MV-4-11 (cell line): ENCODE measurements at places on chromosomes 12 and 14.

GRCh38 chr14:93643676-93644075 is 144.6 kb downstream of the PRIMA1 start:
- no peak for DNase-seq

DNA sequence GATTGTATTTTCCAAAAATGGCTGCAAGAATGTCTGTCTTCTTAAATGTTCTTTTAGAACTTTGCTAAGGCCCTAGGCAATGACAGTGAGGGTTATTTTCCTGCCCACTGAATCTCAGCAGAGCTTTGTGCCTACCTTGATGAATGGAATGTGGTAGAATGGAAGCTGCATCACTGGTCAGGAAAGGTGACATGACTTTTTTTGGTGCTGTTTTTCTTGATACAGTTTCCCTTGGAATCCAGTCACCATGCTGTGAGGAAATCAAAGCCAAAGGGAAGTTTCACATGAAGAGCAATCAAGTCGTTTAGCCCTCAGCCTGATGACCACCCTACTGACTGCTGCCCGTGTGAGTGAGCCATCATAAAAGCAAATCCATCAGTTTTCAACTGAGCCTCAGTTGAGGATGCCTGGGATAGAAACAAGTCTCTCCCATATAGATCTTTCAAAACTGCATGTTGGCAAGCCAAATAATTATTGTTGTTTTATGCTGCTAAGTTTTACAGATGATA is 886.0 kb upstream of the FBXO33 start:
- DNase-seq = no peak

DNA sequence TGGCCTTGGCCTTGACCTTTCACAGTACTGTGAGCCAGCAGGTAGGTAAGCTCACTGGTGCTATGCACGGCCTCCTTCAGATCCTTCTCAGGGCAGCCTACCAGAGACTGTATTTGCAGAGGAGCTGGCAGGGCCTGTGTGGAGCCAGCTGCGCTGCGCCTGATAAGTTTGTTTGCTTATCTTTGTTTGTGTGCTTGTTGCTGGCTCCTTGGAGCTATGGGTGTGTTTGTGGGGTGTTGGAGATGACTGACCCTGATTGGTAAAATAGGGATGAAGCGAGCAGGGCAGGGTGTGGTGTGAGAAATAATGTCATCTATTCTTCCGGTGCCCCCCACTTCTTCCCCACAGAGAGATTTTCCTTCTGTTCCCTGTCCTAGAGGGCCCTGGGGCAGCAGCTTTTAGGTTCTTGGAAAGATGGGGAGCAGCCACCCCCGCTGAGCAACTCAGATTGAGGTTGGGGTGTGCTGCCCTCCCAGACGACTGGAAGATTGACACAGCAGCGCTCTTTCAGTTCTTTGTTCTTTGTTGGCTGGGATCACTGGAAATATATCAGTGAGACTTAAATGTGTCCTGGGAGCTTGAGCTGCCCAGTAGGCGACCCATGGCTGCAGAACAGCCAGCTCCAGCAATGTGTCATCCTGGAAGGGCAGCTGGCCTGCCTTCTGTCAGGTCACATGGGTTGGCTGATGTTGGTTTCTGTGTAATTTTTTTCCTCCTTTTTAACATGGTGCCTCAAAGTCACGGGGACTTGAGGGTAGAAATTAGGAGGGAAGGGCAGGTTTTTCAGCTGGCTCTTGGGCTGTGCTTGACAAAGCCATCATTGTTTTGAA is 19.6 kb downstream of the MLXIP start:
- peak; percentile 49 for DNase-seq

GRCh38 chr12:121441555-121441954 is 41.6 kb downstream of the RNF34 start:
- DNase-seq = no peak

DNA sequence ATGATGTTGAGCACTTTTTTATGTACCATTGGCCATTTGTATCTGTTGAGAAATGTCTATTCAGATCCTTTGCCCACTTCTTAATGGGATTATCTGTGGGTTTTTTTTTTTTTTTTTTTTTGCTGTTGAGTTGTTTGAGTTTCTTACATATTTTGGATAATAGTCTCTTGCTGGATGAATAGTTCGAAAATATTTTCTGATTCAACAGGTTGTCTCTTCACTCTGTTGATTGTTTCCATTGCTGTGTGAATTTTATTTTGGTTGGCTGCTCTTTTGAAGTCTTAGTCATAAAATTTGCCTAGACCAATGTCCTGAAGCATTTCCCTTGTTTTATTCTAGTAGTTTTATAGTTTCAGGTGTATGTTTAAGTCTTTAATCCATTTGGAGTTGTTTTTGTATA is 64.5 kb downstream of the CAND1 start:
- no peak for DNase-seq

GRCh38 chr12:56315249-56315621 is 553 bp downstream of the CNPY2 start:
- no peak for DNase-seq

DNA sequence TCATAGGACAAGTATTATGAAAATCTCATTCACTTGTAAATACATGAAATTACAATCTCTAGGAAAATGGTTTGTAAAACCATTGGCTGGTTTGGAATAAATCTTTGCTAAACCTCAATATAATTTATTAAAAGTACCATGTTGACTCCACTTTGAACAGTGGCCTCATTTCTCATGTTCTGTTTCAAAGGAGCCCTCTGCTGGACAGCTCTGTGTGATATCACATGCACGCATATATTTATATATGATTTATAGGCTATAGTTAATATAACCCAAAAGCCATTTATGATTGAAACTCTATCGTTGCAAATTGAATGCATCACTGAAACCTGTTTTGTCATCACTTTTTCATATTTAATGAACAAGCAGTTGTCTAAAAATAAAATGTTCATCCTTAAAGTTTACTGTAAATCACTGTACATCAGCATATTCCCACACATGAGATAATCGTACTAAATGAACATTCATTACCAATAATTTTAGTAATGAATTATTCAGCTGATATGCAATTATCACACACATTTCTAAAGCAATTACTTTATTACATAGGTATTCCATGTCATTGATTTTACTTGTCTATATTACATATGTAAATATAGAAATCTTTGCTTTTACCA is 493.8 kb downstream of the NPAS3 start:
- peak; percentile 0 for DNase-seq

- peak; percentile 36 for DNase-seq
Observed at GRCh38 chr14:93984987-93985410, 8.6 kb upstream of the ASB2 start.

GRCh38 chr14:100359881-100360280 is 36.7 kb downstream of the SLC25A47 start:
- no peak for DNase-seq

DNA sequence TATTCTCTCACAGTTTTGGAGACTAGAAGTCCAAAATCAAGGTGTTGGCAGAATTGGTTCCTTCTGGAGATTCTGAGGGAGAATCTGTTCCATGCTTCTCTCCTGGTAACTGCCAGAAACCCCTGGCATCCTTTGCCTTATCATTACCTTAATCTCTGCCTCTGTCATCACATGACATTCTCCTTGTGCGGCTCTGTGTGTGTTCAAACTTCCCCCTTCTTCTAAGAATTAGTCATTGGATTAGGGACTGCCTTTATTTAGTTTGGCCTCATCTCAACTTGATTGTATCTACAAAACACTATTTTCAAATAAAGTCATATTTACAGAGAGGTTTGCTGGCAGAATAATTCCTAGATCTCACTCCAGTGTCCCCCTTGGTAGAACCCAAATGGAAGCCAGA is 68.9 kb downstream of the ZNF641 start:
- DNase-seq = no peak

- DNase-seq = no peak
Observed at GRCh38 chr12:30517320-30517719, 178.3 kb downstream of the IPO8 start.

DNA sequence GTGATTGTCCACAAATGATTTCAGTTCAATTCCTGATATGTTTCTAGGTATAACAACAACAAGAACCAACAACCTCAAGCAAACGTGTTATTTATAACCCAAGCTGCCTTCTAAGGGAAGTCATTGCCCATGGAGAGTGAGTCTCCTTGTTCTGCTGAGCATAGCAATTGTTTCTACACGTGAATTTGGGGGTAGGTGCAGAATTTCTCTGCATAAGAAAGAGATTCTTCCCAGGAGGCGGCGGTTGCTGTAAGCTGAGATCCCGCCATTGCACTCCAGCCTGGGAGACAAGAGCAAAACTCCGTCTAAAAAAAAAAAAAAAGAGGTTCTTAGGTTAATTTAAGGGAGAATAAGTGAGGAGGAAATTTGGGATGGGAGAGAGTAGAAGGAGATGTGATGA is 226.5 kb upstream of the PELI2 start:
- DNase-seq = no peak

DNA sequence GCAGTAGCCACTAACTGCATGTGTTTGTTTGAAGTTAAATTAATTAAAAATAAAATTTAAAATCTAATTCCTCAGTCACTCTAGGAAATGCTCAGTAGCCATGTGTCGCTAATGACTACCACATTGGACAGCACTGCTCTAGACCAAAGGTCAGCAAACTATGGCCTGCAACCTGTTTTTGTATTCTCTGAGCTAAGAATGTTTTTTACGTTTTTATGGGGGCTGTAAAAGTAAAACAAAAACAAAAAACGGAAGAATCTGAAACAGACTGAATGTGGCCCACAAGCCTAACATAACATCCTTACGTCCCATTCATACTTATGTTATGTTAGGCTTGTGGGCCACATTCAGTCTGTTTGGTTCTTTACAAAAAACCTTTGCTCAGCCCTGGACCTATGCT is 57.8 kb downstream of the LIN52 start:
- no peak for DNase-seq

DNA sequence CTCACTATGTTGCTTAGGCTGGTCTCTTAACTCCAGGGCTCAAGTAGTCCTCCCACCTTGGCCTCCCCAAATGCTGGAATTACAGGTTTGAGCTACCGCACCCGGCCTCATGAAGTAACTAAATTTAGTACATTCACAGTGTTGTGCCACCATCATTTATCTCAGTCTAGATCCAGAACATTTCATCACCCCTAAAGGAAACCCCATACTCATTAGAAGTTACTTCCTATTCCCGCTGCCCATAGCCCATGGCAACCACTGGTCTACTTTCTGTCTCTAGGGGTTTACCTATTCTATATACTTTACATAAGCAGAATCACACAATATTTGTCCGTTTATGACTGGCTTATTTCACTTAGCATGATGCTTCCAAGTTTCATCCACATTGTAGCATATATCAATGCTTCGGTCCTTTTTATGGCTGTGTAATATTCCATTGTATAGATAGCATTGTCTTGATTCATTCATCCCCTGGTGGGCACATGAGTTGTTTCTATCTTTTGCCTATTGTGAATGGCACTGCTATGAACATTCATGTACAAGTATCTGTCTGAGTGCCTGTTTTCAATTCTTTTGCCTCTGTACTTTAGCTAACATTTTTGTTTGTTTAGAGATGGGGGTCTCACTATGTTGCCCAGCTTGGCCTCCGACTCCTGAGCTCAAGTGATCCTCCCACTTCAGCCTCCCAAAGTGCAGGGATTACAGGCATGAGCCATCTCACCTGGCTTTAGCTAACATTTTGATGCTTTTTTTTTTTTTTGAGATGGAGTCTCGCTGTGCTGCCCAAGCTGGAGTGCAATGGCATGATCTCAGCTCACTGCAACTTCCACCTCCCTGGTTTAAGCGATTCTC is 10.2 kb upstream of the SH2B3 start:
- no peak for DNase-seq

- peak; percentile 62 for DNase-seq
Observed at GRCh38 chr12:6869049-6870021, 2.0 kb downstream of the TPI1 start.

DNA sequence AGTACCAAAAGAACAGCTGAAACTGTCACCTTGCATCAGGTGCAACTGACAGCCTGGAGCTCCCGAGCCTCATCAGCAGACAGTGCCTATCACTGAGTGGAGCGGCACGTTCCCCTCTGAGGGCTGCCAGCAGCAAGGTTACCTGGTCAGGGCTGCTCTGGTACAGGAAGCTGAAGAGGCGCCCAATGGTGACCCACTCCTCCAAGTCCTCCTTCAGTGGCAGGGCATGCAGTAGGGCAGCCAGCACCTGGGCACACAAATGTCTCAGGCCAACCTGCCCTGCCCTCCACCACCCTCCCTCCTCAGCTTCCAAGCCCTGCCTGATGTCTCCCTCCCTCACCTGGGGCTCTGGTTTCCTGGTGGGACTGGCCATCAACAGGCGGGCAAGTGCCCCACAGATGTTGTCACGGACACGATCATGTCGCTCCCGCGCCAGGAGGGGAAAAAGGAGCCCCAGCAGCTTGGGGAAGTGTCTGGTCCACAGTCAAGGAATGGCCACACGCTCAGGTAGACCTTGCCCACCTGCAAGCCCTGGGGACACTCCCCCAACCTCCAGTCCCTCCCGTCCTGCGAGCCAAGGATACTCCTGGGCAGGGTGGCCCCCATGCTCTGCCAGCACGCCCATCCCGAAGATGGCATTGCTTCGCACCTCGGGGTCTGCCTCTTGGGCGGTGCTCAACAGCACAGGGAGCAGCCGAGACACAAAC is 7.1 kb downstream of the IPO4 start:
- no peak for DNase-seq

DNA sequence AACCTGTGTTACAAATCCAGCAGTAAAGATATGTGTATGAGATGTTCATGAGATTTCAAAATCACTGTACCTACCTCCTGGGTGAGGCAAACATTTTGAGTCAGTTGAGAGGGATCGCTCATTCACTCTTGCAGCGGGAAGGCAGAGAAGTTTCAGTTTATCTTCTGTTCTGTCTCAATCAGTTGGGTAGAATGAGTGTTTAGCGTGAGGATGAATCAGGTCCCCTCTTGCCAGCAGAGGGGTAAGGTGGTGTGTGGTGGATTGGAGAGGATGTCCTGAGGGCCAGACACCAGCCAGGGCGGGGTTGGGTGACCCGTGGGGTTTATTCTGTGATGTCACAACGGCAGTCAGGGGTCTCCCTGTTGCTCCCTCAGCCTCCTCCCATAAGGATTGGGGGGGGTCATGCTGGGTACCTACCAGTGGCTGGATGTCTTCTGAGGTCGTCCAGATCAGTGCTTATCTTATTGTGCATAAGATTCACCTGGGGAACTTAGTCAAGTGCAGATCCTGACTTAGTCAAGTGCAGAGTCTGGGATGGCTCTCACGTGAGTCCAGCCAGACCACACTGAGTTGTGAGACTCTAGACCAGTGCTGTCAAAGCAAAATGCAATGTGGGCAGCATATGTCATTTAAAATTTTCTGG is at the start of gene GSG1:
Gene GSG1 (minus strand): TSS at position 277 of the 643 bp plus-strand sequence. CDS start 155 bp downstream, at position 122.
- no peak for DNase-seq

- DNase-seq = peak; percentile 24
Observed at GRCh38 chr12:19150273-19150900, 20.9 kb downstream of the PLEKHA5 start.

DNA sequence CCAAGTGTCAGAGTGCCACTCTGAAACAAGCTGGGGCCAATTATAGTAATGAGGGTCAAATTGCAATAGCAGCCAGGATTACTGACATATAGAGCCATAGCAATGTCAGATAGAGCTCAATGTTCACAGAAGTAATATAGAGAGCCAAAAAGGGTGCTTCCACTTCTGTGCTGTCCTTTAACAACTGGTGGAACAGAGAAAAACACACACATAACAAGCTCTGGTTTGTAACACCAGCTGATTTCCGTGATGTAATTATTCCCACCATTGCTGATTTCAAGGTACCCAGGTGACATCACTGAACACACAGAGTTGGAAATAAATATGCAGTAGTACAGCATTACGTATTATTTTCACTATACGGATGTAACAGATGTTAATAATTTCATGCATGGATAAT is 3.0 kb upstream of the CLEC2B start:
- no peak for DNase-seq

GRCh38 chr14:92760524-92760805 is 12.0 kb upstream of the LGMN start:
- no peak for DNase-seq

GRCh38 chr12:110585231-110585799 is 2.2 kb upstream of the PPTC7 start:
- peak; percentile 17 for DNase-seq

GRCh38 chr14:25406818-25407217 is 356.9 kb upstream of the STXBP6 start:
- DNase-seq = peak; percentile 66
